ENCODE measurements at places on chromosomes 13 and 19. TPM values are rescaled to one million over a fixed set of nuclear protein-coding genes. Genes with fewer than 3 reads are reported as not detected.

DNA sequence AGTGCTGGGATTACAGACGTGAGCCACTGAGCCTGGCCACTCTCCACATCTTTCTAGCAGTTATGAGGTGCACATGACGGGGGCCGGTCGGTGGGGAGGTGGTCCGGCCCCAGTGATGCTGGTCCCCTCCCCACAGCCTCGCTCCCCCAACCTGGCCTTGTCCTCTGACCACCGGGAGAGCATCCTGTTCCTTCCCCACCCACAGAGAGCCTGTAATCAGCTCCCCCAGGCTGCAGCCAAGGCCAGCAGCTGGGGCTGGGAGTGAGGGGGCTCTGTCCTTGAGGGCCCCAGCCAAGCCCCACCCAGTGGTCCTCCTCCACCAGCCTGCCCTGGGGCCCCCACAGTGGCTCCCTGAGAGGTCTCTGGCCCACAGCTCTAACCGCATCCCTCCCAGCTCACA lies 3.0 kb upstream of the INSL3 start:
- DNase-seq, result no peak

- DNase-seq, result no peak
These were observed 30.2 kb downstream of the TMTC4 start for GRCh38 chr13:100644371-100644770.

DNA sequence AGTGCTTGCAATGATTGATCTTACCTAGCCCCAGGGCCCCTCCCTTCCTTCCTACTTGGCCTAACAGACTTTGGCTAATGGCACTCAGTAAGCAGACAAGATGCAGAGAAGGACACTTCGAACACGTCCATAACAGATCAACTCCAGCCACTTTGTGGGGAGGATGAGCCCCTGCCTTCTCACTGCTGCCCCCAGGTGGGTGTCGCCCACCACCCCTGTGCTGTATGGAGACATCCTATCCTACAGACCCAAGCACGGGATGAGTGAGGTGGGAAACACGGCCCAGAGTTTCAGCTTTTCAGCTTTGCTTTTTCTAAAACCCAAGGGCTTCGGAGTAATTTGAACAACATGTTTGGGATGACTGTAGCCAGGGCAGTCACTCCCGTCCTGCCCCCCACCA lies 5.5 kb downstream of the SLC7A1 start:
- no peak for DNase-seq

Gene CD177
- not detected for total RNA-seq

DNA sequence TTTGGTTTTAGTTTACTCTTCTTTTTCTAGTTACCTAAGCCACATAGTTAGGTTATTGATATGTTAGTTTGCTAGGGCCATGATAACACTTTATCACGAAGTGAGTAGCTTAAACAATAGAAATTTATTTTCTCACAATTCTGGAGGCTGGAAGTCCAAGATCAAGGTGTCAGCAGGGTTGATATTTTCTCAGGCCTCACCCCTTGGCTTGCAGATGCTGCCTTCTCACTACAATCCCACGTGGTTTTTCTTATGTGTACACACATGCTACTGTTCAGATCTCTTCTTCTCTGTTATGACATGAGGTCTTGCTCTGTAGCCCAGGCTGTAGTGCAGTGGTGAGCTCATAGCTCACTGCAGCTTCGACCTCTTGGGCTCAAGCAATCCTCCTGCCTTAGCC lies 7.8 kb upstream of the URI1 start:
- no peak for DNase-seq

Gene KLK1
- not detected for total RNA-seq

Gene COG6
- 28.9 TPM for total RNA-seq

GRCh38 chr19:45154064-45154827 lies 6.5 kb downstream of the NKPD1 start:
- no peak for DNase-seq

Gene IQCN
- total RNA-seq, result 29.2 TPM

GRCh38 chr19:51796195-51796679 lies 1.3 kb downstream of the FPR3 start:
- no peak for DNase-seq

DNA sequence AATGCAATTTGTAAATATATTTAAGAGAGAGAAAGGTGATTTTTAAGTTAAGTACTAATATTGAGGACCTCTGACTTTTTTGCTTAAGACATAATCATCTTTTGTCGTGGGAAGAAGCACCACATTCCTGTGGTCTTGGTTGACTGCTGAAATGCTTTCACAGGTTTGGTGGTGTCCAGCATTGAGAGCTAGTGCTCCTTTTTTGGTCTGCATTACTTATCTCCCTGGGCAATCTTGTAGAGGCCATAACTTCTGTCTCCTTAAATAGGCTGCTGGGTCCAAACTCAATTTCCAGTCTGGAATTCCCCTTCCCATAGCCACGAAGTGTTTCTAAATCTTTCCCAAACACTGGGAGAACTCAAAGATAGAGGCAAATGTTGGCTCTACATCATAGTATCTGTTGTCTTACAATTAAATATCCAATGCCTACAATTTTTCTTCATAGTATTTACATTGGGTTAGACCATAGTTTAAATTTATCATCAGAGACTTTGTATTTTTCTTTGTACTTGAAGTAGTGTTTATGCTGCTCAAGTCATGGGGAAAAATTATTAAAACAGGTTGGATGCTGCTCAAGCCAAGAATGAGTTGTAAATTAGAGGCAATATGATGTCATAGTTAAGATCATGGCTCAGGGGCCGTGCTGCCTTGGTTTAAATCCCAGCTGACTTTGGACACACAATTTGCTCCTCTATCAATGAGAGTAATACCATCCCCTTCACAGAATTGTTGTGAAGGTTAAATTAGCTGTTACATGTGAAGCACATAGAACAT lies 105.6 kb downstream of the POSTN start:
- DNase-seq, result no peak

GRCh38 chr13:35966024-35966423 lies 165.2 kb downstream of the DCLK1 start:
- DNase-seq, result no peak

DNA sequence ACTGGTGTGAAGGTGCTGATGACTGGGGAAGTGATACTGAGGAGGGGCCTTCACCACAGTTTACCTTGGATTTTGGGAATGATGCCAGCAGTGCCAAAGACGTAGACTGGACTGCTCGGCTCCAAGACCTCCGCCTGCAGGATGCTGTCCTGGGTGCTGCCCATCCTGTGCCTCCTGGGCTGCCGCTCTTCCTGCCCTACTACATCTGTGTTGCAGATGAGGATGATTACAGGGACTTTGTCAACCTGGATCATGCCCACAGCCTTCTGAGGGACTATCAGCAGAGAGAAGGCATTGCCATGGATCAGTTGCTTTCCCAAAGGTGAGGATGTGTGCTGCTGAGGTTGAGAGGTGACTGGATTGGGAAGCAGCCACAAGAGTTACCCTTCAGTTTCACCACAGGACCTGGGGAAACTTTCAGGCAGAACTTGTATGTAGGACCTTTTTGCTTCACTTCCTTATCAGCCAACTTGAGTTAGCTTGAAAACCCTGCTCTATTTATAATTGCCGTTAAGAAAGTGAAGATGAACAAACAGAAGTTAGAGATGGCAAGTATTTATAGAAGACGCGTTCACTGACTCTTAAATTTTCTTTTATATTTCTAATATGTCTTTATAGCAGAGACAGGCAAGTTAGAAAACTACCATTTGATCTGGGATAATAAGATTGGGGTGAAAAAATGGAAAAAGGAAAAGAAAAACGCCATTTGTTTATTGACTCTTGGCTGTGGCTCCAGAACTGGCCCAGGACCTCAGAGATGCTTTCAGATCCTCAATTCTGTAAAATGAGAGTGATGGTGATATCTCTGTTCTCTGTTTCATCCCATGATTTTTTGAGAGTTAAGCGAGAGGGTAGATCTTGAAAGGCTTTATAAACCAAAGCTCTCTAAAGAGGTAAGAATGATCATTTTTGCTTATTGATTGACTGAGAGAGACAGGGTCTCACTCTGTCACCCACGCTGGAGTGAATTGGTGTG lies 5.3 kb downstream of the PDCD2L start:
- no peak for DNase-seq

All from thoracic aorta (tissue), 2 donors.